ENCODE measurements at places on chromosomes 2 and 18.

DNA sequence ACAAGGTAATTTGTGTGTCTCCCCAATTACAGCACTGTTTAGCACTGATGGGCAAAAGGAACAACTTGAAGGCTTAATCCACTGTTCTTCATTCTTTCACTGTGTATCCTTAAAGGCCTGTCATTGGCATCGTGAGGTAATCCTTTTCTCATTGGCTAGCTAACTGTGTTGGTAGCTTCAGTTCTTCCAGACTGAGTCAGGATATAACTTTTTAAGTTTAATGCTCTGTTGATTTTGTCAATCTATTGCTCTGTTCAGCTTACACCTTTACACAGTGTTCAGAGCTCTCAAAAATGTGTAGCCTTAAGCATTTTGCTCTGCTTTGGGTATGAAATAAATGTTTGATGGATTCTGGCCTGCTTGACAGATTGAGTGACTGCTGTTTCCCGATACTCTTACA lies 148.2 kb downstream of the KIAA1328 start:
- DNase-seq = no peak

- DNase-seq = no peak
These were observed 6.0 kb upstream of the CDK5R2 start for GRCh38 chr2:218953366-218953954.

DNA sequence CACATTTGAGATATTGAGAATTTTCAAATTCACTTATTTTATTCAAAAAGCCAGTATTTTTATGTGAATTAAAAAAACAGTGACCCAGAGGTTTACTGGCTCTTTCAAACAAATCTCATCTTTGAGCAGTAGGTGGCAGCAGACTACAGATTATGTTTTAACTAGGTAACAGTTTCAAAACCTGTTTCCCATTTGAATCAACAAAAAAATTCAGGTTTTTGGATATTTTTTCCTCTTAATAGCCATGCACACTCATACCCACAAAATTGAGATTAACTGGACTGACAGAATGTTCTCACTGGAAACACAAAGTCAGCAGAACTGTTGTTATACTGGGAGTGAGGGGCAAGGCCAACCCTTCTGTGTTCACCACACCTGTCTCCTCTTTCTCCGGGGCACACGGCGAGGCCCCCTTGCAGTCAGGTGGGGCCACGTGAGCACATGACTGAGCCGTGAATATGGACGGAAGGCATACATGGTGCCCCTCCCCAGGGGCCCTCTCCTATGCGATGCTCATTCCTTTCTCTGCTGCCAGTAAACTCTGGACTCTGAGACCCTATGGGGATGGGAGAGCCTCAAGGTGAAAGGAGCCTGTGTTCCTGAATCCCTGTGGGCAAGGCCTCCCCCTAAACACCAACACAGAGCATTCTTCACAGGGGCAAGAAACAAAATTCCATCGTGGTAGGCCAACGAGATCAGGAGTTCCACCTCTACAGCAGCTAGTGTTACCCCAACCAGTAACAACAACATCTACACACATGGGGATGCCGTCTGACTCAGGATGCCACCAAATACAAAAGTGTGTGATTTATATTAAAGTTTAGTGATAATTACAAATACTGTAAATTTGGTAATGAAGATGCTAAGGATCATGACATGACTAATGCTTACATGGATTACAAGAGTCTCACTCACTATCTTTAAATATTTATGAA lies 80.4 kb downstream of the LPIN2 start:
- DNase-seq = no peak

DNA sequence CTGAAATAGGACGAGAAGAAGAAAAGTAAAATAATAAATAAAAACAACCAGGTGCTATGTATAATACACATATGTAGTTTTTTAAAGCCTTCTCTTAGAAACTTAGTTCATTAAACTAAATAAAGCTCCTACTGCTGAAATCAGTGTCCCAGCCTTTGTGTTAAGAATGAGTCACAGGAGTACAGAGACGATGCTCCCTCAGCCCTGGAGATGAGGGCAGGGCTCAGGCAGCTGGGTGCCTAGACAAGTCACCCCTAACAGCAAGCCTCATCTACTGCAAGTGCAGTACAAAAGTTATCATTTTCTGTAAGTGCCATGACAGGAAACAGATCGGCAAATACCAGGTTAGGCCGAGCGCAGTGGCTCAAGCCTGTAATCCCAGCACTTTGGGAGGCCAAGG lies 18.2 kb downstream of the KIDINS220 start:
- no peak for DNase-seq

- DNase-seq = no peak
These were observed 6.0 kb upstream of the MLPH start for GRCh38 chr2:237480988-237481525.

GRCh38 chr2:55169915-55170314 lies 62.2 kb downstream of the CLHC1 start:
- DNase-seq = no peak

All from stimulated activated CD4-positive, alpha-beta T cell treated with anti-CD3 and anti-CD28 coated beads, Interleukin-4, amount 100 ng/mL, for 4 hours (primary cell).